ENCODE measurements at places on chromosomes 7 and 10.

DNA sequence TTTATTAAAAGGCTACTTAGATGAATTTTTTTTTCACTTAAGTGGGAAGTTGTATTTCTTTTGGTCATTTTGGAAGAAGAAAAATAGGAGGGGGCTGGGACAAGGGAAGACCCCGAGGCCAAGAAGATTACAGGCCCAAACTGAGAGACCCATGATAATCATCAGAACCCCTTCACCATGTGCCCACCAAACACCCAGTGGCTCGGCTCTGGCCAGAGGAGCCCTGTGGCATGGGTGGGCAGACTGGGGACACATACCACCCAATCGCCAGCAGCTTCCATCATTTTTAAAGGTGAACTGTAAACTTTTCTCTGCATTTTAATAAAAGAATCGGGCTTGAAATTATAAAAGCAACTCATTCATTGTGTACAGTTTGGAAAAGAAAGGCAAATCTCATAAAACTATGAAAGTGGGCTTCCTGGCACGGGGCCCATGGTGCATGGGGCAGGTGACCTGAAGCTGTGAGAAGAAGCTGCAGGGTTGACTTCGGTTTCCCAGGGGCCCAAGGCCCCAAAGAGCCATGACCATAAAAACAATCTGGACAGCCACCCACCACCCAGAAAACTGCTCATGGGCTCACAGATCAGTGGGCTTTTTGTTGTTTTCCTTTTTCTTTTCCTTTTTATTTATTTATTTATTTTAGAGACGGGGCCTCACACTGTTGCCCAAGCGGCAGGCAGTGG is 29.4 kb upstream of the RET start:
- DNase-seq = no peak

DNA sequence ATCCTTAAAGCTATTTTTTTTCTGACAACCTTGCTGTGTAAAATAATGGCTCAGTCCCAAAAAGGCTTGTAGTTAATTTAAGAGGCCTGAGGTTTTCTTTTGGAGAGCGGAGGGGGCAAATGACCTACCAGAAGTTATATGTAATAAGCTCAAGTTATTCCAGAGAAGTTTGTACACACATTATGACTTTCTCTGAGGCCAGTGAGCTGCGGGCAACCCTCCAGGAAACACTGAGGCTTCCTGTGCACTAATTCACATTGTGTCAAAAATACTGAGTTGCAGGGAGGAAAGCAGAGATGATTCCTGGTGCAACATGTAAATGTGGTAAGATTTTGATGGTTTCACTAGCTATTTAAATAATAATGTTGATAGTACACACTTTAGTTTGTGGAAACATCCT is 188.6 kb downstream of the DIP2C start:
- DNase-seq = no peak

DNA sequence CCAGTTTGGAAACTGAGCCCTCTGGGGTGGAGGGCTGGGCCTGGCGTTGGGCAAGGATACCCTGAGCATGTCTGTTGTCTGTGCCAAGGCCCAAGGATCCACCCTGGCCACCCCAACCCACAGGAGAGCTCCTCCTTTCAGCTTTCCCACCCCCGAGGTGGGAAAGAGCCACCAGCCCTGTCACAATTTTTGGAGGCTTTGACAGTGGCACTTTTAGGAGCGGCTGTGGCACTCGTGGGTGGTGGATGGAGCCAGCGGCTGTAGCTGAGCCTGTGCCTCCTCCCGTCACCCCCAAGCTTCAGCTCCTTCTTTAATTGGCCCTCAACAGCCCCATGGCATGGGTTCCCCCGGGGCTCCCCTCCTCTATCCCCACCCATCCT is 18.2 kb upstream of the ZNF862 start:
- DNase-seq = no peak

DNA sequence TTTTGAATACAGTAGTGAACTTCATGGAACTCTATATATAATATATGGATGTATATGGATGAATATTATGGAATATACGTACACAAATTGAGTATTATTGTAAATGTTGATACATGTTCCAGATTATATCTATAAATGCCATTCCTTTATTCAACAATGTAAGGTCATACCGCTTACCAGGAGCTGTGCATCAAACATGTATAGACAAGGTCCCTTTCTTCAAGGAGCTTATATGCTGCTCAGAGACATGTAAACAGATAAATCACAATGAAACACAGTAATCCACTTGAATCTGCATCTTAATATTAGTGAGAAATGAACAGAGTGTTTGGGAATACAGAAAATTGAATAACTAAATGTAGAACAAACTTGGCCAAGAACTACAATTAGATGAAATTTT is 898 bp upstream of the SEM1 start:
- DNase-seq = no peak

DNA sequence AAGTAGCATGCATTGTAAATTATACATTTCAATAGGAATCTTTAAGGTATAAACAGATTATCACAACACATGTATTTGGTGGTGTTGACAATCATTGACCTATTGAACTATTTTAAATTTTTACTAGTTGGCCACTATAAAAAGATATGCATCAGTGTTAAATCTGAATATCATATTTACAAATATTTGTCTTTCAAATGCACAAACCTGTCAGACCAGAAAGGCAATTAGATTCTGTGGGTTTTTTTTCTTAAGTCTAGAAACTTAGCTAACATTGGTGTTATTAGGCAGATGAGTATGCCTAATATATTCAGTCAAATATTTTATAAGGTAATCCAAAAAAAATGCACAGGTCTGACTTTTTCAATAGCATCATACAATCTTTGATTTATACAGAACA is 241.4 kb upstream of the DGKB start:
- no peak for DNase-seq

- no peak for DNase-seq
Observed at GRCh38 chr7:101234636-101235035, 3.0 kb downstream of the CLDN15 start.

All from stimulated activated CD4-positive, alpha-beta T cell treated with anti-CD3 and anti-CD28 coated beads, Interleukin-15, amount 100 ng/mL, for 1 hour (primary cell).